Activated gamma-delta T cell treated with Interleukin-2 at 50 U/mL for 16 hours (primary cell): ENCODE measurements at places on chromosomes 7 and 10.

DNA sequence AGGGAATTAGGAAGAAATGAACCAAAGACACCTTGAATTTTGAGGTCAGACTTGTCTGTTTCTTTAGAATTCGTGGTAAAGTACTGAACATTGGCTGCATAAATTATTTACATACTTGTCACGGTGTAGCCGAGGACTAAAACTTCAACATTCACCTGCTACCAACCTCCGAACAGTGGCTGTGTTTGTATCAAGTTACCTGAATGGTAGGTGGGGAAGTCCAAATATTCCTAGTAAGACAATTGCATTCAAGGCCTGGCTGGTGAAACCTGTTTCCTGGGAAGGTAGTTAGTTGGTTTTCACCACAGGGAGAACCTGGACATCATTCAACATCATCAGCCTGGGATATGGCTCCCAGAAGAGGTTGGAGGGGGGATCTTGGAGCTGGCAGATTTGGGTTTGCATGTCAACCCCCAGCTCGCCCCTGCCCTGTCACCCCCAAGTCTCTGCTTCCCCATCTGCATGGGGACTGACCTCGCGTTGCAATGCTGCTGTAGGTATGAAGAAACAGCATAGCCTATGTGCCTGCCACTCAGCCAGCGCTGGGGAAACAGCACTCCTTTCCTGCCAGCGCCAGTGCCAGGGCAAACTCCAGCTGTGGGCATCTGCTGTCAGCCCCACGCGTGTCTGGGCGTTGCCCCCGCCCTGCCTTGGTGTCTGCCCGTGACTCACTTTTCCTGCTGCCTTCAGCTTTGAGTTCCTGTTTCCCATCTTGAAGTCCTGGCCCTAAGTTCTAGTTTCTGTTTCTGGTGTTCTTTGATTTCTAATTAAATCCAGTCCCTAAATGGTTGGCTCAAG is 12.7 kb upstream of the LARP4B start:
- no peak for DNase-seq

DNA sequence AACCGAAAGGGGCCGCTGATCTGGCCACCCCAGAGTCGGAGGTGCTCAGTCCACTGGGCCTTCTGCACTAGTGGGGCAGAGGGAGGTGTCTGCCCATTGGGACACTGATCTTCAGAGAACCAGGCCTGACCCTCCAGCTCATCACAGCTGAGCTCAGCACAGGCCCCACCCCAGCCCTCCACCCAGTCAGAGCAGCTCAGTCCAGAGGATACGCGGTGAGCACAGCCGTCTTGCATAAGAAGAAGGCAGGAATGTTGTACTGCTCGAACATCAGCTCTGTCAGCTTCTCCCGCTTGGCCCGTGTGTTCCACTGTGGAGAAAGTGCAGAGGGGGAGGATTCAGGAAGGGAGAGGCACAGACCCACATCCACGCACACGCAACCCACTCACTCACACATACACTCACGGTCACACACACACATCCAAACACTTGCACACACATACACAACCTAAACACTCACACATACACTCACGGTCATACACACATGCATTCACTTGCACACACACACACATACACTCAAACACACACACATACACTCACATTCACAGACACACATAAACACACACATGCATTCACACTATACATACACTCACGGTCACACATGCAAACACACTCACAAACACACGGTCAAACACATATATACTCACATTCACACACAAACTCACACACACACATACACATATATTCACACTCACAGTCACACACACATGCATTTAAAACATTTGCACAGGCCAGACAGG is 6.3 kb downstream of the ACTL6B start:
- DNase-seq: no peak

- no peak for DNase-seq
These were observed 53.7 kb upstream of the MAGI2 start for GRCh38 chr7:79507131-79507530.

GRCh38 chr10:88226071-88226659 is 357.0 kb downstream of the RNLS start:
- no peak for DNase-seq
